Occipital lobe (tissue), 3 donors: ENCODE measurements at places on chromosomes 16 and 17. TPM values are rescaled to one million over a fixed set of nuclear protein-coding genes. Genes with fewer than 3 reads are reported as not detected.

The IKZF3 gene
- 0.16 TPM for total RNA-seq

The CLDN7 gene
- total RNA-seq = 0.16 TPM

The ALKBH5 gene
- 79.7 TPM for total RNA-seq

The HSD11B2 gene
- not detected for total RNA-seq

The CD300H gene
- not detected for total RNA-seq

The FOXJ1 gene
- total RNA-seq = 4.5 TPM

The PSMD12 gene
- 53.5 TPM for total RNA-seq

The TMEM98 gene
- total RNA-seq = 35.6 TPM

The NR1D1 gene
- 0.78 TPM for total RNA-seq

The KCNJ18 gene
- total RNA-seq = not detected

The TPSD1 gene
- total RNA-seq = not detected

The SLC5A2 gene
- 0.62 TPM for total RNA-seq

The HNF1B gene
- total RNA-seq = not detected

The PYDC1 gene
- 0.78 TPM for total RNA-seq

The HID1 gene
- 13.7 TPM for total RNA-seq

- no peak for DNase-seq
Observed at GRCh38 chr16:9766891-9767290, 415.3 kb downstream of the GRIN2A start.

GRCh38 chr17:7740481-7741001 lies 23.0 kb downstream of the DNAH2 start:
- DNase-seq = no peak

DNA sequence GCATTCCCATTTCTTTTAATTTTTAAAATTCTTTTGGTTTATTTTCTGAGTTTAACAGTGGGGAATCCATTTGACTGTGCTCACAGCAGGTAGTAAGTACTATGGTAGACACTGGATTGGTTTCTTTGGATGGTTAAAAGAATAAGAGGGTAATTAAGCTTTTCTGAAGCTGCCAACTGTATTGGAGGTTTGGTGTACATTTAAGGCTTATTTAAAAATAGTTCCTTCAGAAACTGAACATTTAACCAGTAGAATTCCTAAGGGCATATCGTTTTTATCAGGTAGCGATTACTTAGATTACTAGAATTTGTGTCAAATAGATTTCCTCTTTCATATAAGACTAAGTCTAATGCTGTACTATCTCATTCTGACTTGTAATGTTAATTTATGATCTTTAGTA lies 162.4 kb downstream of the PPM1E start:
- DNase-seq = no peak

GRCh38 chr17:48970224-48970623 lies 1.8 kb upstream of the GIP start:
- no peak for DNase-seq

- DNase-seq = no peak
Observed at GRCh38 chr16:88783391-88784073, 1.5 kb downstream of the PIEZO1 start.

DNA sequence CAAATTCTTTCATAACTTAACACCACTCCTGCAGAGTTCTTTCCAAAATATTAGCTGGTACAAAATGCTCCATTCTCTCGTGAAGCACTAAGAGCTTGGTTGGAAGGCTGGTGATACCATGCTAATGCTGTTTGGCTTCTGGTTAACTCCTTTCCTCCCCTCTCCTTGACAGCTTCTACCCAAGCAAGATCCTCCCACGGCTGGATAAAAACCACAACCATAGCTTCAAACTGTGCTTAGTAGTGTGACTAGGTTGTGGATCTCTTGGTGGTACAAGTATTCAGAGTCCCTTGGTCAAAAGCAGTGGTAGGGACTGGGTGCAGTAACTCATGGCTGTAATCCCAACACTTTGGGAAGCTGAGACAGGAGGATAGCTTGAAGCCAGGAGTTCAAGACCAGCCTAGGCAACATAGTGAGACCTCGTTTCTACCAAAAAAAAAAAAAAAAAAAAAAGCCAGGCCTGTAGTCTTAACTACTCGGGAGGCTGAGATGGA lies 2.3 kb downstream of the PHAF1 start:
- no peak for DNase-seq

GRCh38 chr16:54459509-54460262 lies 173.1 kb upstream of the IRX3 start:
- DNase-seq = no peak

GRCh38 chr16:77965346-77965745 lies 57.0 kb upstream of the CLEC3A start:
- no peak for DNase-seq

DNA sequence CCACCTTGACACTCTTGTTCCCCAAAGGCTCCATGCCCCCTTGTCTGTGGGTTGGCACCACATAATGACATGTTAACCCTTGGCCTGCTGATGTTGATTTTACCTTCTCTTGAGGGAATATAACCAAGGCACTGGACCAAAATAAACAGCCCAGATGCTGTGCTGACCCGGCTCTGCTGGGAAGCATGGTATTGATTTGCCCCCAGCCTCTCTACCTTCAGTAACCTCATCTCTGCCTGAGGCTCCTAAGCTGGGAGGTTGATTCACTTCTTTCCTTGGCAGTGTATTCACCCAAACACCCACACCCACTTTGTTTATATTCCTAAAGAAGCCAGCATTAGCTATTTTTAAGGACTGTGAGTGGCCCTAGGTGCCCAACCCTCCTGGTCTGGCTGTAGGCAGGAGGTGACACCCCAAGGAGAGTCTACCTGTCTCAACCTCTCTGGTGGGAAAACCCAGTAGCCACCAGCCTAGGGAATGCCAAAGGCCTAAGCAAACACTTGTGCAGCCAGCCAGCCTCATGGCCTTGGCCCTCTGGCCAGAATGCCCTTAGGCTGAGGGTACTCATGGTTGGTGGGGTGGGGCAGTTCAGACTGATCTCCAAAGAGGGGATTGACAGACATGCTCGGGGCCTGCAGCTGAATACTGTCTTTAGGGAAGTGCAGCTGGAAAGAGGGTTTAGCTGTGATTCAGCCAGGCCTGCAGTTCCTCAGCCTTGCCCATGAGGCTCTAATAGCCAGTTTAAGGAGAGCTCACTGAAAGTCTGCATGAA lies 42.7 kb downstream of the GNAO1 start:
- no peak for DNase-seq

DNA sequence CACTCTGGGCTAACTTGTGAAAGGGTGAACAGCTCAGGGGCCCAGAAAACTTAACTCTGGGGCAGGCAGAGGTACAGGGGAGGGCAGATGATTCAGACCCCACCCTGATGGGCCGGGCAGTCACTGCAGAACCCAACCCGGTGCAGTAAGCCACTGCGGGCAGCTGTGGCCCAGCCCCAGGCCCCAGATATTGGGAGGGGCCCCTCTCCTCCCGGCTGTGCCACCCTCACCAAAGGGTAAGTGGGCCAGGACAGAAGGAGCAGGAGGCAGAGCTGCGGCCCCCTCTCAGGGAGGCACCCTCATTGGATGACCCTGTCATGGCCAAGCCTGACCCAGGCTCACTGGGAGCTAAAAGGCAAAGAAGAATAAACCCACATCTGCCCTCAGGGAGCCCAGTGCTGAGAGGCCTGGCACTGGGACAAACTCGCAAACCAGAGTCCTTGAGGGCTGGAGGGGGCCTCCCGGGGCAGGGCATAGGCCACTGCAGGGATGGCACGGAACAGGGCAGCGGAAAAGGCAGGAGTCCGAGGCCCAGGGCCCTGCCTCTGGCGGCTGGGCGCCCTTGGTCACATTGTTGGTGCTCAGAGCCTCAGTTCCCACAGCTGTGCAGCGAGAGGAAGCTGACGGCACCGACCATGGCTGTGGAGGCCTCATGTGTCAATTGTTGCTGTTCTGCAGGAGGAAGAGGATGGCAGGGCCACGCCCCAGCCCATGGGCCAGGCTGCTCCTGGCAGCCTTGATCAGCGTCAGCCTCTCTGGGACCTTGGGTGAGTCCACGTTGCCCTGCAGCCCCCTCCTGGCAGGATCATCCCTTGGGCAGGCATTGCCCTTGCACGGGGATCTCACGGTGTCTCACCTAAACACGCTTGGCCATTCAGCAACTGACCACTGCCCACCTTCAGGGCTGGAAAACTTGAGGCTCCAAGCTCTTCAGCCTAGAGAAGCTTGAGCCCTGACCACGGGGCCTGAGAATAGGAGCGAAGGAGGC lies 3.1 kb downstream of the ITGB4 start:
- no peak for DNase-seq

- DNase-seq = peak; percentile 60
Observed at GRCh38 chr17:38598536-38598935, 7.2 kb downstream of the SRCIN1 start.

- DNase-seq = no peak
Observed at GRCh38 chr17:72775919-72776318, 316.6 kb downstream of the SLC39A11 start.

DNA sequence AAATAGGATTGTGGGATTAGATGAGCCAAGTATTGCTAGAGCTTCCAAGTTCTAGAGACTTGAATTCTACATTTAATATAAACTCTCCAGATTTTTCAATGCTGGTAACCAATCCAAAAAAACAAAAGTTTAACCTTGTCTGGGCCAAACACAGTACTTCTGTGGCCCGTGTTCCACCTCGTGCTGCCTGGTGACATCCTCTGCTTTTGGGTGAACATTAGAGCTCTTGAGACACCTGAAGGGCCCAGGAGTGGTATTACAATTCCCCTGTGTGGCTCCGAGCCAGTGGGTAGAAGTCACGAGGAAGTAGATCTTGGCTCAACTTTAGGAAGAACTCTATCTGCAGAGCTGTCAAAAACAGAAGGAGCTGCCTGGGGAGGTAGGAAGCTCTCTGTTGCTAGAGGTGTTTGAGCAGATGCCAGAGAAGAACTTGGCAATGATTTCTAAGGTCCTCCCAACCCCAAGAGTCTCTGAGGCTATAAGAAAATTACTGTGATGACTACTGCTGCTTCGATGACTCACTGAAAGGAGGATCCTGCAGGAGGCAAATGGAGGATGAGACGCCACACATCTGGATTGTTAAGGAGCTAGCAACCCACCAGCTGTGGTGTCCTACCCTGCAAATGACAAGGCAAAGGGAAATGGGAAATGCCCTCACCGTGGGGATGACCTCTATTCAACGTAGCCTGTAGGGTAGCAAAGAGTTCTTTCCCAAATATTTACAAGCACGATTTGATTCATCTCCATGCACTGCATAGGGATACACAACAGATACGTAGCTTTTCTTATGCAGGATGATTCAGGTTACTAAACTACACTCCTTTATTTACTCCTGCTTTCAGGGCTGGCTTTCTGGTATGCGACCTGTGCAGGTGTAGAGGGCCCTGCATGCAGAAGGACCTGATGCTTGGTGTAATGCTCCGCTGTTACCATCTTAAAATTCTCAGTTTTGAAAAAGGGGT lies 45.8 kb upstream of the GAS7 start:
- DNase-seq = peak; percentile 8

- peak; percentile 30 for DNase-seq
Observed at GRCh38 chr17:10031606-10032005, 126.5 kb upstream of the RCVRN start.

DNA sequence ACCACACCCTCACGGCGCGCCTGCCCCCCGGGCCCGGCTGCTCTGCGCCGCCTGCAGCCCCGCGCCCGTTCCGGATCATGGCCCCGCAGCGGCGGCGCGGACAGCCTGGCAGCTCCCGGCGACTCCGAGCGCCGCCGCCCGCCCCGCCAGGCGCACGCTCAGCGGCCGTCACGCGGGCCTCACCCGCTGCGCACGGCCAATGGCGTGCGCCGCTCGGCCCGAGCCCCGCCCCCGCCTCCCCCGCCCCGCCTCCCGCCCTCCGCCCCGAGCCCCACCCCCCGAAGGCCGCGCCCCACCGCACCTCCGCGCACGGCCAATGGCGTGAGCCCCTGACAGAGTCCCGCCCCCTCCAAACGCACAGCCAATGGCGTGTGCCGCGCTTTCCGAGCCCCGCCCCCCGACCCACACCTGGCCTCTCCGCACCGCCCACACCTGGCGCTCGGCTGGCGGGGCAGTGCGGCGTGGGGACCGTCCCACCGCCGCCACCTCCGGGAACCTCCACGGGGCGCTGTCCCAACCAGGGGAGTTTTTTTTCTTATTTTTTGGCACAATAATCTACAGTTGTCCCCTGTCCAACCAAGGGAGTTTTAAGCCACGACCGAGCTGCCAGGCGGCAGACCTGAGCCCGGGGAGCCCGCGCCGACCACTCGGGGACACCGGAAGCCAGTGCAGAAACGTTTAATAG lies at the start of gene PCYT2:
Gene PCYT2, minus strand, starts transcription at position 123 of the 685 bp plus-strand sequence. Its CDS starts 44 bp downstream, at position 79.
- peak; percentile 88 for DNase-seq

DNA sequence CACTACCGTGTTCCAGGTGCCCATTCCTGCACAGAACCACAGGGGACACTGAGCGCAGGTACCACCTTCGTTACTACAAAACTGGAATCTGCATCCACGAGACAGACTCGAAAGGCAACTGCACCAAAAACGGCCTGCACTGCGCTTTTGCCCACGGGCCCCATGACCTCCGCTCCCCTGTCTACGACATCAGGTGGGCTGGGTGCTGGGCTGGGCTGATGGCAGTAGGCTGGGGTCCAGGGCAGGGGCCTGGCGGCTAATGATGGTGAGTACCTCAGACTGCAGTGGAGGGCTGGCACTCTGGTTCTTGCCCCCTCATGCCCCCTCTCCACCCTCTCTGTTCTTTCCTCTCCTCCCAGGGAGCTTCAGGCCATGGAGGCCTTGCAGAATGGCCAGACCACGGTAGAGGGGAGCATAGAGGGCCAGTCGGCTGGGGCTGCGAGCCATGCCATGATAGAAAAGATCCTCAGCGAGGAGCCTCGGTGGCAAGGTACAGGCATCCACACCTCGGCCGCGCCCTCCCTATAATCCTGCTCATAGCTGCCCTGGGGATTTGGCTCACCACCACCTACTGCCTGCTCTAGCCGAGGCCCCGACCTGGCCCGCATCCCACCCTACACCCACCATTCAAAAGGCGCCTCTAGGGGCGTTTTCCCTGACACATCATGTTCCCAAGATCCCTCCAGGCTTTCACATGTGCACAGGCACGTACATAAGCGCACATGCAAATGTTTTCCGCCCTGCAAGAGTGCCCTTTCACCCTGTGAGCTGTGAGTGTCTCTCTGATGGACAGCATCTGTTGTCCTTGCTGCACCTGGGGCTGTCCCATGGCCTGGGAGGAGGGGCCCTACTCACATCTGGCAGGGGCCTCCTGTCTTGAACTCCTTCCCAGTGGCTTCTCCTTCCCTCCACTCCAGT lies 27.7 kb downstream of the UNK start:
- no peak for DNase-seq

GRCh38 chr16:4692460-4693295 lies 684 bp upstream of the NUDT16L1 start:
- no peak for DNase-seq

DNA sequence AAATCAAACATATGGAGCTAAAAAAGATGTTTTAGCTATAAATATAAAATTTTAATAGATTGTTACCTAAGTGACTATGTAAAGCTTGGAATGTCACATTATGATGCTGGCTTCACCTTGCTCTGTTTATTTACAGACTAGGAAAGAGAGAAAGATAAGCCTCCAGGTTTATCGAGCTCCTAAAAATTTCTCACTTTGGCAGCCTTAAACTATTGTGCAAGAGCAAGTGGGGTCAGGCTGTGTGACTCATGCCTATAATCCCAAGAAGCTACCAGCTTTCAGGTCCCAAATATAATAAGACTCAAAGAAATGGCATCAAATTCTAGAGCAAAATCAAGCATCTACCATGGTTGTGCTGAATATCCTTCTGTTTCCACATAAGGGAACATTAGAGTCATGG lies 34.3 kb upstream of the PRSS54 start:
- no peak for DNase-seq
